NCI-H774 (cell line): ENCODE measurements at places on chromosomes 6 and 20.

GRCh38 chr20:62956387-62957135 lies 4.1 kb downstream of the SLC17A9 start:
- no peak for DNase-seq

DNA sequence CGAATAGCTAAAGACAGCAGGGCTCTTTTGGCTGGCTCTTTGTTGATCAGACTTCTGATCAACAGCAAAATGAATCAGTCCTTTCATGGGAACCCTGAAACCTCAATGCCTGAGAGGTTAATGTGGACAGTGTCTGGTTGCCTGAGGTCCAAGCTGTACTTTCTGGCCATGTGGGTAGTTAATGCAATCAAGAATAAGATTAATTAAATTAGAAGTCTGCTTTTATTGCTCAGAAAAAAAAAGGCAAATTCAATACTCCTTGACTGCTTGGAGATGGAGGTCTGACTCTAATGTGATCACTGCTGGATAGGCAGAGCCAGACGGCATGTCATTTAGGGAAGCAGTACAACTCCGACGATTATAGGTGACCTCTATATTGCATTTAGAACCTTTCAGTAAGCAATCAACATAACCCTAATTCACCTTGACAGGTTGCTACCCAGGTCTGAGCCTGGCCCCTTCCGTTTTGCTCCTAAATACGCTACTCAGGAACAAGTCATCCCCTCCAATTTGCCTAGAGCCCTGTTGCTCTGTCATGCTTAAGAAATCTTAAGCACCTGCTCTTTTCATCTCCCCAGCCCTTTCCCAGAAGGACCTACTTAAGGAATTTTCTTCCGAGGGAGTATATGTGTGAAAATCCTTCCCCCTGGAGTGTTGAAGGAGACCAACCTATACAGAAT lies 370.0 kb upstream of the SPTLC3 start:
- DNase-seq = no peak

- DNase-seq = no peak
Observed at GRCh38 chr20:44633872-44634600, 17.5 kb downstream of the ADA start.

DNA sequence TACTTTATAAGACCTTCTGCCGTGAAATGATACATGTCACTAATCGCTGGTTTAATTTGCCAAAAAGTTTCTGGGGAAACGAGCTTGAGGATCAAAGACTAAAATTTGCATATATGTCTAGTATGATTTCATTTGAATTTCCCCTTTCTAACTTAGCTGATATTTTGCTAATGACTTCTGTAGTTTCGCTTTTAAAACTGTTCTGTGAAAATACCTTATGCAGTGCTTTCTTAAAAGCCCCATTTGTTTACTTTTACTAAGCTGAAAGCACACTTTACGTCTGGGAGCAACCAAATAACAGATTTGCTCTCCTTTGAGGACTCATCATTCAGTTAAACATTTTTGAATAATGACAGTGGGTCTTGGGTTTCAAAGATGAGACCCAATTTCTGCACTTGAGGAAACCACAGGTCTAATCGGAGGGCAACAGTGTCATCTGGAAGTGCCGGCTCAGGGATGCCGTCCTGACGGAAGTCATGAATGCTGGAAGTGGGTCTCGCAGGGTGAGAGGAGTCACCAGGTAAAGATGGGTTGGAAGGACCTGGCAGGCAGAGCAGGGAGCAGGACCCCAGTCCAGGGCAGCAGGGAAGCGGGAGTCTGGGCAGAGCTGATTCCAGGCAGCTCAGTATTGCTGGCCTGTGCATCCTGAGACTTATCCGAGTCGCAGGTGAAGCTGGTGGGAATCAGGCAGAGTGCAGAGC lies 33.2 kb downstream of the PLEKHG1 start:
- no peak for DNase-seq

- no peak for DNase-seq
Observed at GRCh38 chr20:58523072-58523970, 8.1 kb upstream of the APCDD1L start.

GRCh38 chr20:20695250-20695816 lies 17.1 kb downstream of the RALGAPA2 start:
- no peak for DNase-seq

DNA sequence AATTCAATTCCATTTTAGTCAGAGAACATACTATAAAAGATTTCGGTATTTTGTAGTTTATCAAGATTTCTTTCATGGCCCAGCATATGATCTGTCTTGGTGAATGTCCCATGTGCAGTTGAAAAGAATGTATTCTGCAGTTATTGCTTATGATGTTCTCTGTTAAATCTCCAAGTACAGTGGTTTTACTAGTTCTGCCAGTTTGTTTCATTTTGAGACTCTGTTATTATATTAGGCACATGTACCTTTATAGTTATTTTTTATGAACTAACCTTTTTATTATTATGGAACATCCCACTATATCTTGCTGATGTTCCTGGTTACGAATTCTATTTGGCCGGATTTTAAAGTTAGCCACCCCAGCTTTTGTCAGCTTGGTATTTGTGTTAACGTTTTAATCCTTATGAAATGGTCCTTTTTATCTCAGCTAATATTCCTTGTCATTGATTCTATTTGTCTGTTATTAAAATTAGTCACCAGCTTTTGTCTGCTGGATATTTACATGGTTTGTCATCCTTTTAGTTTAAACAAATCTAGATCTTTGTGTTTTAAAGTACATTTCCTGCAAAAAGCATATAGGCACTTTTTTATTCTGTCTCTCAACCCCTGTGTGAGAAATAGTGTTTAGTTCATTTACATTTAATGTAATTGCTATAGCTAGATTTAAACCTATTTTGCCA lies 48.9 kb downstream of the VTA1 start:
- no peak for DNase-seq

DNA sequence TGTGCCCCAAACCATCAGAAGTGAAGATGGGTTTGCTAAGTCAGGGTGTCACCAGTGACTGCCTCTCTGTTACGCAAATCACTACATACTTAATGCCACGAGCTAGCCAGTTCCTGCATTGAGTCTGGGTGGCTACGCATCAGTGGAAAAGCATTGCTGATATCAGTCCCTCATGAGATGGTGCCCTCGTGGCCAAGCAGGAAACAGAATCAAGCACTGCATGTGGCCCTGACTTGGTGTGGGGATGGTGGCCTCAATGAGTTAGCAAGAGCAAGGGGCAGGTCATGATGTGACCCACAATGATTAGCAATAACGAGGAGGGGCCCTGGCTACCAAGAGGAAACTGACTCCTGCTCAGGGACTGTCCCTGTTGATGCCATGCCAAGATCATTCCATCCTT lies 51.6 kb upstream of the FNDC1 start:
- no peak for DNase-seq

DNA sequence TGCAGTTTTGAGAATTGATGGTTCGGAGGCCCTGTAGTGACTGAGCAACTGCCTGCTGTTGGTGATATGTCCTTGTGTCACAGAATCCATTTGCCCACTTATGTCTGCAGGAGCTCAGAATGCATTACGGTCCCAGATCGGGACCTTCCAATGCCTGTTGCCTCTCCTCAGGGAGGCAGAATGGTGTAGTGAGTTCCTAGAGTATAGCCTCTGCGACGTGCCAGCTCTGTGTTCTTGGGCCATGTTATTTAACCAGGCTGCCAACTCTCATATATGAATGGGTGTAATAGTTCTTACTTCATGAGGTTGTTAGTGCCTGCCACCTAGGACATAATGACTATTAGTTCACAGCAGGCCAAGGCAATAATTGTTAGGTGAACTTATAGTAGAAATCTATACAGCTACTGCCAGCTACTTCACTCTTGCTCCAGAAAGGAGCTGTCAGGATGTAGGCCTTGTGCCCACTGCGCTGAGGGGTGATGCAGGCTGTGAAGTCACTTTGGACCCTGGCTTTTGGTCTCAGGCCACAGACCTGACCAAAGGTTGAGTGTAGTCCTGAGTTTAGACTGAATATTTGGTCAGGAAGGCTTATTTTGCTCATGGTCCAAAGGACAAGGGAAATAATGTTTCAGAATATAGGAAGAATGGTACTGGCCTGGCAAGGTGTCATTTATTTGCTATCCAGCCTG lies 82.1 kb downstream of the ASXL1 start:
- no peak for DNase-seq

DNA sequence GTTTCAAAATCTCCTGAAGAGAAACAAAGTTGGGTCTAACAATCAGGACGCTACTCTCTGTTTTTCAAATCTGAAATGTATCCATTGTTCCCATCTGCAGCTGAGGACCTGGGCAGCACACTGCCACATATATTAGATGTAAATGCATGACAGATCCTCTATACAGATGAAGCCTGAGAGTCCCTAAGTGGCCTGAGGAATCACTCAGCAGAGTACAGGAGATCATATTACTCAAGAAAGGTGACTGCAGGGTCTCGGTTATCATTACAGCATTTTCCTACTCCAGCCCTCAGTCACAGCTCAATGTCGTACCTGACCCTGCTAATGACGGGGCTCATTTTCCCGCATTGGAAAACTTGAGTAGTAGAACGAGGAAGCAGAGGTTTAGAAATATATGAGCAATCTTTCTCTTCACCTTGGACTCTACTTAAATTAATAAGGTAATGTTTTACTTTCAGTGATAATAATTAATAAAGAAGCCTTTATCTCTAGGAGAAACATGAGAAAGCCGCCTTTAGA lies 256.2 kb upstream of the IRAK1BP1 start:
- no peak for DNase-seq

GRCh38 chr20:11755071-11755841 lies 162.4 kb upstream of the BTBD3 start:
- no peak for DNase-seq

- DNase-seq = no peak
Observed at GRCh38 chr6:36095497-36096391, 34.6 kb upstream of the MAPK13 start.

DNA sequence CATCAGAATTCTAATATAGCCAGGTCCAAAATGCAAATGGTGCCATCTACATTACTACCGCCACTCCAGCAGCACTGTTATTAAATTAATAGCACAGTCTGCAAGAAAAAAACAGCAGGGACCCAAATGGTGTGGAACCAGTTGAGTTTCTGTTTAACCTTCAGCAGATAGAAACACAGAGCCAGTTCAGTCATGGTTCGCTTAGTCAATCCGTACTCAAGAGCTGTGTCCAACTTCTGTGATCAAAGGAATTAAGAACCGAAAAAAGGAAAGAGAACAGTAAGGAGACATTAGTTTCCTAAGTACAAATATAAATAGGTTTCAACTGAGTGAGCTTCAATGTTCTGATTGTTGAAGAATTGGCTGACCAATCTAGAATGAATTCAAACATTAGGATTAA lies 107.7 kb downstream of the TRDN start:
- DNase-seq = no peak

- no peak for DNase-seq
Observed at GRCh38 chr6:5087389-5087788, 2.2 kb downstream of the PPP1R3G start.

DNA sequence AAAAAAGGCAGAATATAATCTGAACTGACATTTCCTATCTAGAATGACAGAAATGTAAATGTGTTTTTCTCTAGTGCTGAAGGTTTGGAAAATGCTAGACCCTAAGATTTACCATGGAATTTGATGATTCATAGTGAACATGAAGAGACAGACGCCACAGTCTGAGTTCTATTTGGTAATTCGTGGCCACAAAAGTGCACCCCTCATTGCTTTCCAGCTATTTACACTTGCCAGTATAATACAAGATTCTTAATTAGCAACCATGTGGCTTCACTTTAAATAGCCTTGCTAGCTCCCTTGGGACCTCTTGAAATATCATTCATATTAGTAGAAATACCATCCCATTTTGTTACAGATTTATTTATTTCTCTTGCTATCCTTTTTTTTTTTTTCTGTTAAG lies 636.8 kb downstream of the PRKN start:
- no peak for DNase-seq

- peak; percentile 51 for DNase-seq
Observed at GRCh38 chr20:50191065-50191543, 474 bp downstream of the CEBPB start.

DNA sequence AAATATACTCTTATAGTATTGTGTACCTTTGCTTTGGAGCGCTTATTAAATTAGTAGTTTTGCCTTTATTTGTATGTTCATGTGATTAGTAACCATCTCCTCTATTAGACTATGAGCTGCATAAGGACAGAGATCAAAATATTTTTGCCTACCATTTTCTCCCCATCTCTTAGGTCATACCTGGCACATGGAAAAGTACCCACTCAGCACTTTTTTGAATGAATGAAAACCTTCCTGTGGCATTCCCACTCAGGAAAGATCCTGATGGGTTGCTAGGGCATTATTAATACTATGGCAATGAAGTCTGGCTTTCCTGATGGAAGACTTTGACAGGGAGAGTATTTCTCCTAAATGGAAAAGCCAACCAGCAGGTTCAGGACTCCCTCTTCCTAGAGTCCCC lies 20.3 kb upstream of the CHD6 start:
- no peak for DNase-seq

DNA sequence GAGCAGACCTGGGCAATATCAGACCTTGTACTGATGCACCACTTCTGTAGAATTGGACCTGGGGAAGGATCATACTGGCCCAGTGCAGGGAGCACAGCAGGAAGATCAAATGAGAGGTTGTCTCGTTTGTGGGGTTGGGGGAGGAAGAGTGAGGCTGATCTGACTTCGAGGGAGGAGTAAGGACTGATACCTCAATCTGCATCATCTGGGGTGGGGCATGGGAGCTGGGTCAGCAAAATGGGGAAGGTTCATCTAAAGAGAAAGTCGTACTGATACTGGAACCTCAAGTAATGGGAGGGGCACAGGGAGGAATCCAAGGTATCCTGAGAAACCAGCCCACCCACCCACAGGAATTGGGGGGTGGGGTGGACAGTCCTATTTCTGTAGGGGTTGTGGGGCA lies 3.7 kb downstream of the RNF39 start:
- no peak for DNase-seq

DNA sequence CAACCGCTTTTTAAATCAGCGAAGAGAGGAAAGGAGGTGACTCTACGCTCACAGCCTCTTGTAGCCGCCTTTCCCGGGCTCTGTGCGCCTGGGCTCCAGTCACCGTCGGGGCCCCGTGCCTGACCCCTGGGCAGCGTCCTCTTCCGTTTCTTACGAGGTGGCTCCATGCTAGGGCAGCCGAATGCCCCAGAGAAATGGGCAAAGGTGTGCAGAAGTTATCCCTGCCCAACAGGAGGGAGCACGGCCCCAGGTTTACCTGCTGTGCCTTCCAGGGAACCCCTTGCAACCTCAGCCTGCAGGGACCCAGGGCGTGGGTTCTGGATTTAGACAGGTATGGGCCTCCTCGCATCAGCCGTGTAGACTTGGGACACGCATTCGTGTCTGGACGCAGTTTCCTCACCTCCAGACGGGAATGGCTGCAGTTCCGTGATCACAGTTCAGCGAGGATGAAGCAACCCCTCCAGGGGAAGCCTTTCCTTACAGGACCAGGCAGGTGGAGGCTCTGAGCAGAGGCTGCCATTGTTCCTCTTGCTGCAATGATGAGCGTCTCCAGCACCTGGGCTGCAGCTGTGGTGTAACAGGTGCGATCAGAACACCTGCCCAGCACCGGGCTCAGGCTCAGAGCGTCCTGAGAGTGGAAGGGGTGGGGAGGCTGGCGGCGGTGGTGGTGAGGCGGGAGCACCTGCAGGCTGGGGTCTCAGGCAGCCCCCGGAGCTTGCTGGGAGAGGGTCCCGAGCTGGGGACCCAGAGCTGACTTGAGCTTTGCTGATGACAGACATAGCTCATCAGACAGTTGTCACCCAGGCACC lies 81.3 kb upstream of the BHLHE23 start:
- peak; percentile 72 for DNase-seq

- no peak for DNase-seq
Observed at GRCh38 chr20:35871259-35871771, 83.0 kb downstream of the SCAND1 start.

GRCh38 chr6:138227316-138227781 lies 9.1 kb upstream of the PBOV1 start:
- peak; percentile 27 for DNase-seq
